ENCODE measurements at places on chromosomes 13 and 19.

- DNase-seq = no peak
These were observed 201.7 kb upstream of the UBL3 start for GRCh38 chr13:30052120-30052519.

GRCh38 chr13:64255988-64256387, 2840.3 kb upstream of the PCDH20 start:
- DNase-seq = no peak

GRCh38 chr13:31982124-31982523, 49.5 kb upstream of the FRY start:
- no peak for DNase-seq

DNA sequence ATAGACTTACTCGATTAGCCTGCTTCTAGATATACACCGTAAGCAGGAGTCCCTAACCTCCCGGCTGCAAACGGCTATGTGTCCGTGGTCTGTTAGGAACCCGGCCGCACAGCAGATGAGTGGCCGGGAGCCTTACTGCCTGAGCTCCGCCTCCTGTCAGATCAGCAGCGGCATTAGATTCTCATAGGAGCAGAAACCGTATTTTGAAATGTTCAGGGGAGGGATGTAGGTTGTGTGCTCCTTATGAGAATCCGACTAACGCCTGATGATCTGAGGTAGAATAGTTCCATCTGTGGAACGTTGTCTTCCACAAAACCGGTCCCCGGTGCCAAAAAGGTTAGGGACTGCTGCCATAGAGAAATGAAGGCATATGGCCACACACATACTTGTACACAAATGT, 1491.9 kb downstream of the SLITRK5 start:
- no peak for DNase-seq

DNA sequence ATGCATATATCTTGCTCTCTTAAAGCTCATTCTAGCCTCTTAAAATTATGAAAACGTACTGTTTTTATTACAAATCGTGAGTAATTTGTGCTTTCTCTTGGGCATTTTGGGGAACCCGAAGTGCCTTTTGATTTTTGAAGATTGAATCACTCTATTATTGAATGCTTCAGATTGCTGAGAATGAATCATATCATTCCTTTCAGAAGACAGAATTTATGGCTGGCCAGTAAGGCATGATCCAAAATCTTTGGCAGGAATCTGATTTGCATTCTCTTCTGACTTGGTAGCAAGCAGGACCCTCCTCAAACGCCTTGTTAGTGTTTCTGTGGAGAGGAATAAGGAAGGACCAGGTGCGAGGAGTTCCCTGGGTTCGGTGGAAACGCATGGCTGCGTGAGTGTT, 49.5 kb downstream of the STARD13 start:
- no peak for DNase-seq

GRCh38 chr13:32642316-32642715, 56.1 kb downstream of the PDS5B start:
- no peak for DNase-seq

DNA sequence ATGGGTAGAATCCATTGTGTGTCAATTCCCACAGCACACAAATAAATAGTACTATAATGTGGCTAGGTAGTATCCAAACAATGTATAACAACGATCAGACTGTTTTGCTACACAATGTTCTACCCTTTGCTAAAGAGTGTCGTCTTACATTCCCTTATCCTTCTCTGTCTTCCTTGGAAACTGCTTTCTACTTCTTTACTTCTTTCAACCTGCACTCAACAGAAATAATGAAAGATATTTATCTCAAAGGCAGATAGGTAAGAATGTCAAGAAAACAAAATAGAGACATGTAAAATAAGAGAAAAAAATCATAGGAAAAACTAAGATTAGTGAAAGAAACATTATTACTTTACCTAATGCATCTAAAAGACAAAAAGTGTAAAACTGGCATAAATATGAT, 814.7 kb downstream of the PCDH9 start:
- no peak for DNase-seq

DNA sequence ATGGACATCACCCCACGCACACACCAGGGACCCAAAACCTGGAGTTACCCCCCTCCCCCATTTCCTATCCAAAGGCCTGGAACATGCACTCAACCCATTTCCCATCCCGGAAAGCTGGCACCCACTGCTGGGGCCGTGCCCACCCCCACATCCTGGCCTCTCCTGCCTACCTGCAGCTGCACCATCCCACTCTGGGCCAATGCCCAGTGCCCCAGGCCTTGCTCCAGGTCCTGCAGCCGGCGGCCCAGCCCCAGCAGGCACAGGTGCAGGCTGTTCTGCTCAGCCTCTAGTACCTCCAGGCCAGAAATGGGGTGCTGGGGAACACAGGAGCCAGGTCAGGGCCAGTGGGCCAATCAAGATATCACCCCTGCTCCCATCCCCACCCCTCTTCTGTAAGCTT, 1.7 kb downstream of the SYNE4 start:
- no peak for DNase-seq

- DNase-seq = no peak
These were observed 172.0 kb downstream of the UQCRFS1 start for GRCh38 chr19:29040951-29041350.

DNA sequence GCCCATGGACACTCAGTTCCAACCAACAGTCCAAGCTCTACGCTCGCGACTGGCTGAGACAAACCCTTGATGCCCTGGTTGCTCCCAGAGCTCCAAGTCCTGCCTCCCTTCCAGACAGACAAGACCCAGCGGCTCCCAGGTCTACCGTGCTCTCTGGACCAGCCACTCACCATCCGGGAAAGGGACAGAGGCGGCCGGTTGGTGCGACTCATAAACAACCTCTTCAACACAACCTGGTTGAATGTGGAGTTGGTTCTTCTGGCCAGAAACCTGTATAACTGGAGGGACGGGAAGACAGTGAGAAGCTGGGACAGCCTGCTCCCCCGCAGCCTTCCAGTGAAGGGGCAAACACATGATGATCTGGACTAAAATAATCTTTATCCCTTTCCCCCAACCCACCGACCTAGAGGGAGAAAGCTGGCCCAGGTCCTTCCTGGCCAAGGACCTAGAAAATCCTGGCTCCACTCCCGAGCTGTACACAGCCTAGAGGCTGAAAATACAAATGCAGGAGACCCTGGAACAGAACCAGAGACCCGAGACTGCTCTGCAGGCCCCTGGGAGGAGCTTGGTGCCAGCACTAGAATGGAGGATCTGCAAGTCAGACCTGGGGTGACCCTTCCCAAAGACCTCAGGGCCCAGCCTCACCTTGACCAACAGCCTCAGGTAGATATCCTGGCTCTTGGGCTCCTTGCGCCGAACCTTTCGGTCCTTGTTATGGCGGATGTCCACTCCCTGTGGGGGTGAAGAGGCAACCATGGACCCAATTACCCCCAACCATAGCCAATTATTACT, 1.6 kb downstream of the RPL18 start:
- DNase-seq = no peak

- DNase-seq = no peak
These were observed 289.9 kb downstream of the RFC3 start for GRCh38 chr13:34107806-34108205.

DNA sequence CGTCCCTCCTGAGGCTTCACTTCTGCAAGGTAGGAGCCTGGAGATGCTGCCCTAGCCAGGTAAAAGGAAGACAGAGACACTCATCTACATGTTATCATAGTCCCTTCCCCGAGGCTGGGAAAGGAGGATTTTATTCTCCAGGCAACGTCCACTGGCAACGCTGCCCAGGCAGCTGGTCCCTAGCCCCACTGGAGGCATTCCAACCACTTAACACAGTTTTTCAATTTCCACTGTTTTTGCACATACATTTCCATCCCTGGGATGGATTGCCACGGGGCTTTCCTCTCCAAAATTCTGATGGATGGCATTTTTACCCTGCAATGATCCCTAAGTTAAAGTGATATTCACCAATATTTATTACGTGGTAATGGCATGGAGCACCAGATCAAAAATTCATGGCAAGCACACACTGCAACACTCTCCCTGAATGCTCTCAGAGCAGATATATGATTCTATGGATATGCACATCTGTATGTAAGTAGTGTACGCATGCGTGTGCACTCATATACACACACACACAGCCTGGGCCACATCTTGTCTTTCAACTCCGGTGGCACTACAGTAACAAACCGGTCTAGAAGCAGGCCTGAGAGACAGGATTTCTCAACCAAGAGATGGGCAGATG, 322.3 kb upstream of the TSHZ3 start:
- no peak for DNase-seq

- DNase-seq = no peak
These were observed 6.5 kb downstream of the IGLON5 start for GRCh38 chr19:51317968-51318367.

DNA sequence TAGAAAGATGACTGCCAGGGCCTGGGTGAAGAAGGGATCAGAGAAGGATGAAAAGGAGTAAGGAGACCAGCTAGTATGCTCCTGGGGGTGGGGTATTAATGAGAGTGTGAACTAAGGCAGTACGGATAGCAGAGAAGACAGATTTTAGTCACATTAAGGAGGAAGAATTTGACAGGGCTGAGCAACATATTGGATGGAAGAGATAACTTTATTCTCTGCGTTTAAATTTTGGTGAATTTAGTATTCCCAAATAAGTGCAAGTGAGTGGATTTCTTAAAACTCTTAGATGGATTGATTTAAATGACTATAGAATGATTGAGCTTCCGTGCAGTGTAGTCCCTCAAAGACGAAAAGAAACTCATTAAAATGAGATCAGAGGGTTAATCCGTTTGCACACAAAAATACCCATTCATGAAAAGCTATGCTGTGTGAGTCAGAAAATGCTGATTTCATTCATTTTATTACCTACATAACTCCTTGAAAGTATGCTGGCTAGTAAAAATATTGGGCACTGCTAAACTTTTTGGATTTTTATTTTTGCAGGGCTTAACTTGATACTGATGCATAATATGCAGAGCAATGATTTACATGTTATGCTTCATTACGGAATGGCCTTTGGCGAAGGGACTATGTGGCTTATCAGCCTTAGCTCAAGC, 54.1 kb downstream of the WDFY2 start:
- DNase-seq = no peak

DNA sequence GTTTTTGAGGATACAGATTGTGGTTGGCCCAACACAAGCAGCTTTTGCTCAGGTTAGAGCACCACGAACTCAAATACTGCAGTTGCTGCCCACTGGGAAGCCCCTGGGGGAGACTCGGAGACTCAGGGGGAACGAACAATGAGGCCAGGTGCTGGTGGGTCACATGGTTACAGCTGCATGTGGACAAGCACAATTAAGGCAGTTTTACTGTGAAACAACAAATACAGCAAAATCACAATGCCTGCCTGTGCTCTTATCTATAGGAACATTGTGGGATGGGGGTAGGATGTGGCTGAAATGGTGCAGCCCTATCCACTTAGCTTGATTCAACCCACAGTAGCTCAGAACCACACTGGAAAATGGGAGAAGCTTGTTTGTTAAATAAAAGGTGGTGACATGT, 119.7 kb upstream of the SPATA13 start:
- no peak for DNase-seq

DNA sequence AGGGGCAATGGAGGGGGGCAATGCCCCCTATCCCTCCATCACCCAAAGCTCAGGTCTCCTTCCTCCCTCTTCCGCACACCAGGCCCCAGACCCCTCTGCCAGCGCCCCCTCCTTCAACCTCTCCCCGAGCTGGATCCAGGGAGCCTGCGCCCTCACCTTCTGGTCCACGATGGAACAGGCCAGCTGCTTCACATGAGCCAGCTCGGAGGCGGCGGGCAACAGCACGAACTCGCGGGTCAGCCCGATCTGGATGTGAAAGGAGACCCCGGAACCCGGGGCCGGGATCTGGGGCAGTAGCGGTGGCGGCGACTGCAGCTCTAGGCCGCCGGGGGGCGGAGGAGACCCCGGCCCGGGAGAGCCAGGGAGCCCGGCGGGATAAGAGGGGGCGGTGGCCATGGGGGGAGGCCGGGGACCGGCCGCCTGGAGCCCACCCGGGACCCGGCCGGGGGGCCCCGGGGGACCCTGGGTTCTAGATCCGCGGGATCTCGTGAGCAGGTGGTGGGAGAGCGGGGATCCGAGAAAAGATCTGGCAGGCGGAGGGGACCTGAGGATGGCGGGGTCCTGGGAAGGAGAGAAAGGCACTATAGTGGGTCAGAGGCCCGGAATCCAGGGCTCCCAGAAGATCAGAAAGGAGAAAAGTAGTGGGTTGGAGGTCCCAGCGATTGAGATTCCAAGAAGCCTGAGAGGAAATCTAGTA, 791 bp downstream of the PRKD2 start:
- DNase-seq = no peak

DNA sequence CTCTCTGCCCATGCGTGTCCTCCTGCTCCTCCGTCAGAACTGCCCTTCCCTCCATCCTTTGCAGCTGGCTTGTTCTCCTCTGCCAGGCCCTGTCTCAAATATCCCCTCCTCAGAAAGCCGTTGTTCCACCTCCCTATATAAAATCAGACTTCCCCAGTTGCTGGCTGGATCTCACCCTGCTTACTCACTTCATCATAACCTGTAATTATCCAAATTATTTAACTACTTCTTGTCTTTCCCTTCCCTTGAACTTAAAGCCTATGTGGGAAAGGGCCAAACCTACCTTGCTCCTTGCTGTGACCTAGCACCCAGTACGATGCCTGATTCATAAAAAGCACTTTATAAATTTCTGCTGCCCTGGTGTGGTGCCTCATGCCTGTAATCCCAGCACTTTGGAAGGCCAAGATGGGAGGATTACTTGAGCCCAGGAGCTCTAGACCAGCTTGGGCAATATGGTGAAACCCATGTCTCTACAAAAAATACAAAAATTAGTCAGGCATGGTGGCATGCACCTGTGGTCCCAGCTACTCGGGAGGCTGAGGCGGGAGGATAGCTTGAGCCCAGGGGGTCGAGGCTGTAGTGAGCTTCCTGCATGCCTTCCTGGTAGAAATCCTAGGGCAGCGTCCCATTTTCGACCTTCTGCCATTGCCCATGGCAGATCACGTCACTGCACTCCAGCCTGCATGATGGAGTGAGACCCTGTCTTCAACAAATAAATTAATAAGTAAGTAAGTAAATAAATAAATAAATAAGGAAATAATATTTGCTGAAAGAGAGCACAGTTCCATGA, 39.5 kb upstream of the ZNF536 start:
- no peak for DNase-seq

GRCh38 chr19:5828661-5829566, 10.6 kb downstream of the FUT6 start:
- no peak for DNase-seq

GRCh38 chr13:25468325-25469168, 96.8 kb downstream of the ATP8A2 start:
- no peak for DNase-seq

DNA sequence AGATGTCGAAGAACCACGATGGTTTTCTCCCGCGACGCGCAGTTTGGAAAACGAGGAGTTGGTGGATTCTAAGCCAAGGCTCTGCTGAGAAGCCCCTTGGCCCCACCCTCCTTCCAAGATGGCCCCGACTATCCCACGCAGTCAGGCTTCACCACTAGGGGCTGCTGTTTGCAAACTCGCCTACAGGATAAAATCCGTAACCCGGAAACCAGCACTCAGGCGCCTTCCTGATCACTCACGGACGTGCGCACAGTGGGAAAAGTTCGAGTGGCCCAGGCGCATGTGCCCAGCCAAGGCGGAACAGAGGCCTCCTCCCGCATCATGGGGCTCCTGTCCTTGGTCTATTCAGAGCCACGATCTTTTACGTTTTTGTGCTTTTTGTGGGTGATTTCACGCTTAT, 19.2 kb upstream of the UQCR11 start:
- no peak for DNase-seq
